ENCODE measurements at places on chromosomes 6 and 20. TPM values are rescaled to one million over a fixed set of nuclear protein-coding genes. Genes with fewer than 3 reads are reported as not detected.

LAMA2 gene
- polyA plus RNA-seq: 0.45 TPM

RNF182 gene
- polyA plus RNA-seq: not detected

RING1 gene
- polyA plus RNA-seq: 10.1 TPM

MAP3K5 gene
- 19.9 TPM for polyA plus RNA-seq

BCAS1 gene
- 0.91 TPM for polyA plus RNA-seq

TINAG gene
- not detected for polyA plus RNA-seq

KCNQ2 gene
- not detected for polyA plus RNA-seq

GRCh38 chr20:48042628-48043027 is 257.3 kb upstream of the SULF2 start:
- no peak for DNase-seq

DNA sequence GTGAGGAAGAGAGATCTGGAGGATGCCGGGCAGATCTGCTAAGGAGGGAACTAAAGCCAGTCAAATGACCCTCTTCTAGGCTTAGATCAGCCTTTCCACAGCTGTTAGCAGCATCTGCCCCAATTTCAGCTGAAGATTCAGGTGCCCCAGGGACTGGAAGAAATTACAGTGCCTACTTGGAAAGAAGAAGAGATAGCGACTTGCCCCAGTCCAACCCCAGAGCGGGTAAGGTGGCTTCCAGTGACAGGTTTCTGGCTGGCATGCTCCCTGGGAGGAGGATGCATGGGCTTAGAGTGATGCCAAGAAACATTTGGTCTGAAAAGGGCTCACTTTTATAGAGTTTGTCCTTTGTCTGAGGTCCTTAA is 620 bp downstream of the TJAP1 start:
- no peak for DNase-seq

DNA sequence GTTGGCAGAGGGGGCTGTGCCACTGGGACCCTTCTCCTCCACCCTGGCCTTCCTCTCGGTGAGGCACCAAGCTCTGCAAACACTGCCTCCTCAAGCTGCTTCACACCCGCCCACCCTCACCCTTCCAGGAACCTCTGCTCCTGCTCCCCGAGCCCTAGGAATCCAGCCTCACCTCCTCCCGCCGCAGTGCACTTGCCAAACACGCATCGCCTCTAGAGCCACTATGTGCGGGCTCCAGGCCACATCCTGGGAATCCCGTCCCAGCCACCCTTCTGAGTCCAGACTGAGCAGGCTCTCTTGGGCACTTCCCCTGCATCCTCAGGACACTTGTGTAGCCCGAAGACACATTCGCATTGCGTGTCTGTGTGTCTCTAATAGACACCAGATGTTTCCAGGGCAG is 18.5 kb downstream of the PSMG4 start:
- no peak for DNase-seq
